Muscle of leg (tissue), 16 donors: ENCODE measurements at places on chromosomes 2 and 18. TPM values are rescaled to one million over a fixed set of nuclear protein-coding genes. Genes with fewer than 3 reads are reported as not detected.

DNA sequence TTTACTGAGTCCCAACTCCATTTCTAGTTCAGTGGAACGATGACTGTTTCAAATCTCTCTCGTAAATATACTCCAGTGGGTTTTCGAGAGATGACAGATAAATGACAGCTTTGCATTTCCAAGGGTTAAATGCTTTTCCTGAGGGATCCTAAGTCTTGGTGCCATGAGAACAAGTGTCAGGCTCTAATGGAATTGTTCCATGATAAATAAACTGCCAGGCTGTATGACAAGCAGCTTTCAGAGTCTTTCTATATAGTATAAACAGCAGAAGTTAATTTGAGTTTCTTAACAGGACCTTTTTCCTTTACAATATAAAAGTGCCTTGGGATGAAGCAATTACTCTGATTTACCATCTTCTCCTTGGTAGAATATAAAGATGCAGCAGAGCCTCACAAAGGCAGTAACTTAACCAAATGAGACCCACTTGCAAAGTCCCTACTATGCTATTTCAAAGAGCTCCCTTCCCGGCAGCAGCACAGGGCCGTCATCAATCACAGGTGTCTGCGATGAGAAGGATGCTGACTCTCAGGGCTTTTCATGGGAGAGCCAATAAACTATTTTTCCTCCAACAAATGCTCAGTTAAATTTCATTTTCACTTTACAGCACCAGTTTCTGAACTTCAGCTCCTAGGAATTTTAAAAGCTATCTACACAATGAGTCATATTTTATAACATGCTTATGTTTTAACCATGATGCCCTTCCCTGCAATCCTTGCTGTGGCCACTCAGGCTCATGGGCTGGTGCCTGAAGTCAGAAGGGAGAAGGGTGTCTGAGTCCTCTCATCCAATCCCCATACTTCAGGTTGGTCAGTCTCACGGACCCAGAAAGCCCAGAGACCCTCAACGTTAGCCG lies 123.8 kb downstream of the AFF3 start:
- DNase-seq = no peak
- H3K36me3 ChIP-seq = no peaks in the 10 kb centered on the region
- no peaks in the 10 kb centered on the region for H3K27me3 ChIP-seq
- no peak overlapping the region for H3K27ac ChIP-seq
- H3K4me3 ChIP-seq = no peak overlapping the region
- H3K4me1 ChIP-seq = no peaks in the 10 kb centered on the region

DNA sequence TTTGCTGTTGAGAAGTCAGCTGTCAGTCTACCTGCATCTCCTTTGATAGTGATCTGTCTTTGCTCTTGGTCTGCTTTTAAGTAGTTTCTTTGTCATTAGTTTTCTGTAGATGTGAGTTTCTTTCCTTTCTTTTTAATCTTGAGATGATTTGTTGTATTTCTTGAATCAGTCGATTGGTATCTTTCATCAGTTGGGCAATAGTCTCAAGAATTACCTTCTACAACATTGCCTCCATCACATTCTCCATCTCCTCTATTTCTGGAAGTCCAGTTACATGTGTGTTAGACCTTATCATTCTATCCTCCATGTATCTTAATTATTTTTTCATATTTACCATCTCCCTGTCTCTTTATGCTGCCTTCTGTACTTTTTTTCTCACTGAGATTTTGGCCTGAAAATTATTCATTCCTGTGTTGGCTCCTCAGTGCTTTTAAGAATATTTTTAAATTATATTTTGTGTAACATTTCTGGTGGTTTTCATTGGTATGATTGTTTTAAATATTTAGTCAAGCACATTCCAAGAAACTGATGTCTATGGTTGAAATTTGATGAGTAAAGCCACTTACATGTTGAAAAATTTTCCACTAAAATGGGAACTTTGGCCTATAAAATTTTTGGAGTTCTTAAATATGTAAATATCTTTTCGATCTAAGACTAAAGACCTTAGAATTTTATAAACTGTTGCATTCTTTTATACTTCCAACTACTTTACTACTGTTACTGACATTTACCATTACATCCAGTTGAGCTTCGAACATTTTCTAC lies 239.5 kb upstream of the MGAT5 start:
- H3K4me3 ChIP-seq = no peak overlapping the region
- H3K27ac ChIP-seq = no peak overlapping the region
- H3K36me3 ChIP-seq = no peaks in the 10 kb centered on the region
- DNase-seq = no peak
- H3K4me1 ChIP-seq = no peaks in the 10 kb centered on the region
- H3K27me3 ChIP-seq = no peaks in the 10 kb centered on the region

- H3K27ac ChIP-seq = no peak overlapping the region
- H3K36me3 ChIP-seq = no peaks in the 10 kb centered on the region
- H3K4me3 ChIP-seq = no peak overlapping the region
- H3K27me3 ChIP-seq = no peaks in the 10 kb centered on the region
These were observed 5.6 kb downstream of the FBXO36 start for GRCh38 chr2:229927817-229928321.

DNA sequence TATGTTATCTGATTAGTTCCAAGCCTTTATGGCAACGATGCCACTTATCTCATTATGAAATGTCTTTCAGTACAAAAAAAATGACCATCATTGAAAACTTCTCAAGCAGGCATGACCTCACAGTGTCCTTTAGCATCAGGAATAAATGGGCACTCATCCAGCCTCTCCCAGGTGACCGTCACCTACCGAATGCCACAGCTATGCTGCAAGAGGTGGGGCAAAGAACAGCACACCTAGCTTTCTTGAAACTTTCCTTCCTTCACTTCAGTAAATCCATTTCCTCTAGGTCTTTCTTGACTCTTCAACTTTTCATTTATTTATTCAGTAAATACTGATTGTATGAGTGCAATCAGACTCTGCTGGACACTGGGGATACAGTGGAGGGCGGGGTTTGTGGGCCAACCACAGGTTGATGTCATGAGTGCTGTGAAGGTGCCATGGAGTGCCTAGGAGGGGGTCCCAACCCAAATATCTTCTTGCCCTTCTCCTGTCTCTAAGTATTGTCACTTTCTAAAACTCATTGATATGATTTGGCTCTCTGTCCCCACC lies 54.3 kb upstream of the HK2 start:
- DNase-seq = no peak
- no peak overlapping the region for H3K4me3 ChIP-seq
- no peaks in the 10 kb centered on the region for H3K27me3 ChIP-seq
- H3K36me3 ChIP-seq = no peaks in the 10 kb centered on the region
- no peak overlapping the region for H3K27ac ChIP-seq

OXER1 gene
- total RNA-seq = 2.2 TPM

DNA sequence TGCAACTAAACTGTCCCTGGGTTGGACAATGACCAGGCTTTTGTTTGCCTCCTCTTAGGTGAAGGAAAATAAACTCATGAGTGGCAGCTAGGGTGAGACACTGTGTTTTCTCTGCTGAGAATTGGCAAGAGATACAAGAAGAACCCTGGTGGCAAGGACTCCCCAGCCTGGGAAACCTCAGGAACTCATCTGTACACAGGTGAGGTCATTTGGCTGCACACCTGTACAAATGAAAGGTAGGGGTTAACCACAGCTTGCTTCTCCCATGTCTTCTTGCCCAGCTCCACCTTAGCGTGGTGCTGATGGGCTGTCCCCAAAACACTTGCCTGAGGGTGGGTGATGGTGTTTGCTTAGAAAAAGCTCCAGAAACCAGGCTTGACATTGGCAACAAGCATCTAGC lies 97.2 kb upstream of the FAM136A start:
- no peaks in the 10 kb centered on the region for H3K36me3 ChIP-seq
- no peak overlapping the region for H3K4me3 ChIP-seq
- DNase-seq = no peak
- peaks cover 8% of the 10 kb centered on the region for H3K27me3 ChIP-seq
- H3K27ac ChIP-seq = no peak overlapping the region

GRCh38 chr2:172572981-172573380 lies 17.1 kb downstream of the PDK1 start:
- H3K36me3 ChIP-seq = peaks cover 8% of the 10 kb centered on the region
- H3K27me3 ChIP-seq = no peaks in the 10 kb centered on the region
- no peak overlapping the region for H3K4me3 ChIP-seq
- H3K4me1 ChIP-seq = no peaks in the 10 kb centered on the region
- no peak overlapping the region for H3K27ac ChIP-seq
- no peak for DNase-seq

DNA sequence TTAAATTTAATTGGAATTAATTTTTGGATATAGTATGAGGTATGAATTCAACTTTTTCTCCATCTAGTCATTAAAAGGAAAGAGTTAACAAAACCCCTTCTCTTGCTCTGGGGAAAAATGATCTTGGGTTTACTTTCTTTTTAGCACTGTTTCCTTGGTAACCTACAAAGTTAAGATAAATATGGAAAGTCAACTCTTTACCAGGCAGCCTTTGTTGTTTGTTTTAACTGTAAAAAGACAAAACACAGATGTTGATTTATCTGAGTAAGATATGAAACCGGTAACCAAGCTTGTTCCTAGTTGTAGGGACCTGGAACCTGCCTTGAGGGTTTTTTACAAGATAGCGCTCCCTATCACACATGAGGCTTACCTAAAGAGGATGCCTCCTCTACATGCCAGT lies 10.1 kb upstream of the SANBR start:
- H3K36me3 ChIP-seq = peaks cover 12% of the 10 kb centered on the region
- H3K4me1 ChIP-seq = no peaks in the 10 kb centered on the region
- H3K27me3 ChIP-seq = no peaks in the 10 kb centered on the region
- peak; percentile 38 for DNase-seq
- H3K27ac ChIP-seq = no peak overlapping the region
- no peak overlapping the region for H3K4me3 ChIP-seq

OR6B2 gene
- total RNA-seq = not detected

DNA sequence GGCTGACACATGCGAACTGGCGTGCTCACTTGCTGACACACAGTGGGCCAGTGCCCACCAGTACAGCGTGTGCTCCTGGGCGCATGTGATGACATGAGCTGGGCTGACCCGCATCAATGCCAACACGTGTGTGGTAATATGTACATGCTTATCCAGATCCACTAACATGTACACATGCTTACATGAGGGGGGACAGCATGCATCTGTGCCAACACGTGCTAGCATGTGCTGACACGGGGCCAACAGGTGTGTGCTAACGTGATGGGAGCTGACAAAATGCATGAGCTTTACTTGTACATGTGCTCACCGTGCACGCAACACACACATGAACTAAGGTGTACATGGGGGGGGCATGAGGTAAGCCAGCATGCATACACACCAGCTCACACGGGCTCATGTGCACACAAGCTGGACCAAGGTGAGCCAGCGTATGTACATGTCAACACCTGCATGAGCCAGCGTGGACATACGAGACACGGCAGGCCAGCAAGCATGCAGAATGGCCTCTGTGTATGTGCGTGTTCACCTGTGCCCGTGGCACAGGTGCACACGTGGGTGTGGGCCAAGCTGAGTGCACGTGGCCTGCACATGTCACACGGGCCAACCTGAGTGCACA lies 28.5 kb downstream of the GPC1 start:
- peaks cover 47% of the 10 kb centered on the region for H3K36me3 ChIP-seq
- peak; percentile 2 for DNase-seq
- no peaks in the 10 kb centered on the region for H3K27me3 ChIP-seq

DNA sequence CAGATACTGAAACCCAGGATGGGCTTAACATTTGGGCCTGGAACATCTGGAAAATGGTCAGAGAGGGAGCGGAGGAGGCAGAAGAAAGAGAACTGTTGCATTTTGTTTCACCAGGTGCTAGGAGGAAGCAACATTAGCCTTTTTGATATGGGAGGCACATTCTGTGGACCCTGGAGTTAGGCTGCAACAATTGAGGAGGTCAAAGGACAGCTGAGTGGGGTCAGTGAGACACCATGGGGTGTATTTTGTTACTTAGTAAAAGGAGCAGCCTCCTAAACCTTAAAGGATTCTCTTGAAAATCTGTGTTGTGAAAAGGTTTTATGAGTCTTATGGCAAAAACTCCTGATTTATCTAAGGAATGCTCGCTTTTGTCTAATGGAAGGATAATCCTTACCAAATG lies 124.9 kb downstream of the GREB1L start:
- H3K36me3 ChIP-seq = no peaks in the 10 kb centered on the region
- H3K27ac ChIP-seq = no peak overlapping the region
- no peak overlapping the region for H3K4me3 ChIP-seq
- no peak for DNase-seq
- no peaks in the 10 kb centered on the region for H3K4me1 ChIP-seq

DNA sequence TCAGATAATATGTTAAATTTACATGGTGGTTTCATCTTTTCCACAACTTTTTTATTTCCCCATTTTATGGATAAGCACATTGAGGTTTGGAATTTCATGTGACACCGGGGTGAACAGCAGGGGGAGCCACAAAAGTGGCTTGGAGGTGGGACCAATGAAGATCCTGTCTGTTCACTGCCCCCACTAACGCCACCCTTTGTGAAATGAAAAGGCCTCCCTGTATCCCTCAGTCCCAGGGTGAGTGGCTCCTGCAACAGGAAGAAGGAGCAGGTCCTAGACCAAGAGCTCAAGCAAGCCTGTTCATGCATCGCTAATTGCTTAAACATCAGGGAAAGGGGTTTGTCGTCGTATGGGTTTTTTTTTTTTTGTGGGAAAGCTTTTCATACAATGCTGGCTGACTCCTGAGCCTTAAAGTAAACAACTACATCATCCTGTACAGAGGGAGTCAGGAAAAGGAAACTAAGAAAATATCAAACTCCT lies 267.8 kb upstream of the EPAS1 start:
- peak overlapping the region; percentile 86 for H3K27ac ChIP-seq
- H3K4me3 ChIP-seq = no peak overlapping the region
- H3K36me3 ChIP-seq = no peaks in the 10 kb centered on the region

COL3A1 gene
- 7,706 TPM for total RNA-seq

TCF23 gene
- total RNA-seq = 0.35 TPM

CABYR gene
- total RNA-seq = 2.8 TPM

SULT1C2 gene
- total RNA-seq = 0.13 TPM

- no peaks in the 10 kb centered on the region for H3K27me3 ChIP-seq
- no peaks in the 10 kb centered on the region for H3K36me3 ChIP-seq
- peaks cover 31% of the 10 kb centered on the region for H3K4me1 ChIP-seq
- no peak overlapping the region for H3K27ac ChIP-seq
These were observed 20.5 kb downstream of the THAP4 start for GRCh38 chr2:241616168-241617125.

GRCh38 chr18:70398076-70398475 lies 109.2 kb downstream of the SOCS6 start:
- H3K36me3 ChIP-seq = no peaks in the 10 kb centered on the region
- DNase-seq = no peak
- H3K27ac ChIP-seq = no peak overlapping the region
- no peak overlapping the region for H3K4me3 ChIP-seq
- no peaks in the 10 kb centered on the region for H3K27me3 ChIP-seq
- H3K4me1 ChIP-seq = no peaks in the 10 kb centered on the region

DQX1 gene
- 0.04 TPM for total RNA-seq

LIMS2 gene
- 7.7 TPM for total RNA-seq

EMILIN2 gene
- 23.0 TPM for total RNA-seq

CROCC2 gene
- total RNA-seq = 0.04 TPM

FOSL2 gene
- 11.0 TPM for total RNA-seq

EN1 gene
- 3.7 TPM for total RNA-seq

GRCh38 chr2:175804122-175804521 lies 197.9 kb downstream of the LNPK start:
- peaks cover 8% of the 10 kb centered on the region for H3K4me1 ChIP-seq
- H3K36me3 ChIP-seq = no peaks in the 10 kb centered on the region
- H3K4me3 ChIP-seq = no peak overlapping the region
- H3K27ac ChIP-seq = no peak overlapping the region
- no peaks in the 10 kb centered on the region for H3K27me3 ChIP-seq
